Renal pelvis (tissue), 12 donors: ENCODE measurements at places on chromosomes 16 and 17.

DNA sequence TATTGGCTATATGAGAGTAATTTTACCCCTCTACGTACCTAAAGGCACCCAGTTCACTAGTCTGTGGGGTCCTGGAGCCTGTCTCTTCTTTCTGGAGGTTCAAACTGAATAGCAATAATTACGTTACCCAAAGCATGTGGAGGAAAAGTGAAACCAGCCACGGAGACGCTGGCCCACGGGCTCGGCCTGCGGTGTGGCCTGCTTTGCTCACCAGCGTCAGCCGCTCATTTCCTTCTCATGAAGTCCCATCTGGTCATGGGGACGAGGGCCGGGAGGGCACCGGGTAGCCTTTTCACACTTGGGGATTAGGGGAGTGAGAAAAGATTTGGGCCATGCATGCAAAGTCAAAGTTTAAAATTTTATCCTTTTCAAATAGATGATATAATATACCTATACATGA, 26.9 kb downstream of the ELAC2 start:
- no peak for DNase-seq

GRCh38 chr16:49019831-49020230, 261.8 kb downstream of the CBLN1 start:
- no peak for DNase-seq

DNA sequence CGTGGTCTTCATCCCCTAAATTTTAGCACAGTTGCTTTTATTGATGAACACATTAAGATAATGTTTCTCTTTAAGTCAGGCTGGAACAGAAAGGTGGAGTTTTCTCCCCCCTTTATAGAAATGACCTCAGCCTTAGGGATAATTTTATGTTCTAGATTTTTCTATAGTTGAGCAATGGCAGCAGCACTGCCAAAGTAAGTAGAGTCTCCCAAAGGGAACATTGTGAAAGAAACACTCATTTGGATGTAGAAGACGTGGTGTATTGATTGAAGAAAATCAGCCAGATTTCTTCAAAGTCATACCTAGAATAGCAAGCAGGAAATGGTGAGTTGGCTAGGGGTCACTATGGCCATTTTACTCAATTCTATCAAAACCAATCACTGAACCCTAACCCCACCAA, 122.5 kb downstream of the DNAH9 start:
- no peak for DNase-seq

- no peak for DNase-seq
Observed at GRCh38 chr16:80125677-80126076, 415.1 kb upstream of the DYNLRB2 start.

GRCh38 chr17:6779411-6779810, 3.4 kb downstream of the FBXO39 start:
- DNase-seq, result no peak

- DNase-seq, result no peak
Observed at GRCh38 chr17:2054512-2055291, at the start of gene HIC1. Gene HIC1 (plus strand): TSS chr17:2055103. CDS start chr17:2056691, 1,588 bp downstream.

DNA sequence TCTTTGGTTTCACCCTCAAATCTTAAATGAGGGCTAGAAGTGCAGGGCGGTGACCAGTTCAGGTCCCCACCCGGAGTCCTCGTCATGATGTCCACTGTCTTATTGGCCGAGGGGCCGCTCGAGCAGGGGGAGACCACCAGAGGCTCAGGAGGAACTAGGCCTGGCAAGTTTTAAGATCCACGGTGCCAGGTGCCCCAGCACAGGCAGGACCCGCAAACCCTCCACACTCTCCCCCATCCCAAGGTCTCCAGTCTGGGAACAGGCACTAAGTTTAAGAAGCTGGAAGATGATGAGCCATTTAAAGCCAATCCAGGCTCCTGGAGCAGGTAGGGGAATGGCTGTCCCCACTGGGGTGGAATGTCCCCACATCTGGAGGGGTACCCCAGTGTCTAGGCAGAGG, 4.1 kb downstream of the DLX3 start:
- no peak for DNase-seq

DNA sequence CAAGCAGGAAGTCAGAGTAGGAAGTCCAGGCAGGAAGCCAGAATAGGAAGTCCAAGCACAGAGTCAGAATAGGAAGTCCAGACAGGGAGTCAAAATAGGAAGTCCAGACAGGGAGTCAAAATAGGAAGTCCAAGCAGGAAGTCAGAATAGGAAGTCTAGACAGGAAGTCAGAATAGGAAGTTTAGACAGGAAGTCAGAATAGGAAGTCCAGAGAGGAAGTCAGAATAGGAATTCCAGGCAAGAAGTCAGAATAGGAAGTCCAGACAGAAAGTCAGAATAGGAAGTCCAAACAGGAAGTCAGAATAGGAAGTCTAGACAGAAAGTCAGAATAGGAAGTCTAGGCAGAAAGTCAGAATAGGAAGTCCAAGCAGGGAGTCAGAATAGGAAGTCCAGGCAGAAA, 105.3 kb upstream of the C16orf82 start:
- no peak for DNase-seq

GRCh38 chr16:86374603-86375130, 135.7 kb upstream of the FOXF1 start:
- DNase-seq, result no peak

DNA sequence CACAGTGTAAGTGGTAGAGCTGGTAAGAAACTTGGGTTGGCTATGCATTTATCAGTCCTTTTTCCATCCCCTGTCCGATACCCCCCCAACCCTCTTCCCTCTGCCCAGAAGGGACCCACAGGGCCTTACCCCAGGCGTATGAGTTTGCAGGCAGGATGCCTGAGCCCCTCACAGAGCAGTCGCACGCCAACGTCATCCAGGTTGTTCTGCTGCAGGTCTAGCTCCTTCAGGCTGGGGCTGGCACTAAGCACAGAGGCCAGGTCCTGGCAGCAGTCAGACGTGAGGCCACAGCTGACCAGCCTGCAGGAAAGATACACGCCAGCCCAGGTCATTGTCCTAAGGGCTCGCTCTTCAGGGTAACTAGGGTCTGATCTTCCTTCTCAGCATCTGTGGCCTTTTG, 45.0 kb downstream of the NLRP1 start:
- no peak for DNase-seq

DNA sequence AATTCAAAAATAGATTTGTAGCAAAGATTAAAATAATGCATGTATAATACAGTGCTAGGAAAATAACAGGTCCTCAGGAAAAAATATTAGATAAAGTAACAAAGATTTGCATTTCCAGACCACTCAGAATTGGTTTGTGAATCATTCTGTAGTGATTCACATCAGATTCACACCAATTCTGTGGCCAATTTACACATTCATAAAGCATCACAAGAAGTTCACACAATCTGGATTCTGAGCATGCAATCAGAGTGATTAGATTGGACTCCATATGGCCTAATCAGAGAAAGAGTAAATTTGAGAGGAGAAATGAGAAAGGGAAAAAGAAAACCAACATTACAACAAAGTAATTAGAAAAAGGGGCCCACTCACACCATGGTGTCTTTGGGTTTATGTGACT, 36.0 kb upstream of the SLC47A1 start:
- no peak for DNase-seq

GRCh38 chr17:50220811-50221210, 19.4 kb upstream of the COL1A1 start:
- DNase-seq, result no peak

GRCh38 chr17:7328840-7329373, at the start of gene NEURL4:
Gene NEURL4 (minus strand): TSS chr17:7329335. CDS start chr17:7329312, 23 bp downstream.
- DNase-seq, result no peak

DNA sequence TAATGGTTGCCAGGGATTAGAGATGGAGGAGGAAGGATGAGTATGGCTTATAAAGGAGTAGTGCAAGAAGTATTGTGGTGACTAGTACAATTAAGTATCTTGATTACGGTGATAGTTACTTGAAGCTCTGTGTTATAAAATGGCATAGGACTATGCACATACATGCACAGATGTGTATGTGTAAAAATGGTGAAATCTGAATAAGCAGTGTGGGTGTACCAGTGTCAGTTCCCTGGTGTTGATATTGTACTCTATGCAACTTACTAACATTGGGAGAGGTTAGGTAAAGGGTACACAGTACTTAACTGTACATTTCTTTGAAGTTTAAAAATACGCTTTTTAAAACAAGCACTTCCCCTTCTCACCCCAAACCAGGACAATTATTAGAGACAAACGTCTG, 48.5 kb downstream of the NSRP1 start:
- DNase-seq, result no peak

GRCh38 chr17:27904534-27905446, 11.6 kb upstream of the LYRM9 start:
- no peak for DNase-seq

GRCh38 chr16:64543441-64543840, 578.4 kb downstream of the CDH11 start:
- no peak for DNase-seq

DNA sequence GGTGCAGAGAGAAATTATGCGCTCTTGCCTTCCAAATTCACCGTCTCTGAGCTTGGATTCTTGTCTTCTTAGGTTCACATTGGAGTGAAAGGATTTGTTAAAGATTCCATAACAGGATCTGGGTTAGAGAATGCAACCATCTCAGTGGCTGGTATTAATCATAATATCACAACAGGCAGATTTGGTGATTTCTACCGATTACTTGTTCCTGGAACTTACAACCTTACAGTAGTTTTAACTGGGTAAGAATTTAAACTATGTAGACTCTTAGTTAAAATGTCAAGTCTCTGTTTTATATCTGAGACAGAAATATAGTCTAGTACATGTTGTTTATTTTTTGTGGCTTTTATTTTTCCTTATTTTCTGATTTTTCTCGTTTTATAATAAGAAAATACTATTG, 42.9 kb downstream of the CPD start:
- no peak for DNase-seq

- peak; percentile 22 for DNase-seq
Observed at GRCh38 chr16:29729116-29729521, 16.7 kb downstream of the C16orf54 start.

GRCh38 chr17:27609611-27610303, 21.2 kb upstream of the LGALS9 start:
- peak; percentile 61 for DNase-seq

DNA sequence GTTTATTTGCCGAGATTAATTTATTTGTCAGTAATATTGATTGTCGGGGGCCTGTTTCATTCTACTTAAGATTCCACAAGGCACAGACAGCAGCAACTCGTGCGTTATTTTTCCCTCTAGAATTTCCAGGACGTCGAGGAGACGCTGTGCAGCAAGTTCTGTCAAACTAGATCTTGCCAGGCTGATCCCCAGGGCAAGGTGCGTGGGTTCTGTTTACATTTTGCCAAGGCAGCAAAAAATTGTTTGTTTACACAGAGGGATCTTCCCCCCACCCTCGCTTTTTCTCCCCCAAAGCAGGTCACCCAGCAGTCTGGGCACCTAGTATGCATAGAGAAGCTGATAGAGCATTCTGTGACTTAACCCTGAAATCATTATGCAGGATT, 111.4 kb downstream of the IRX3 start:
- DNase-seq, result no peak

GRCh38 chr16:50765260-50765659, 23.4 kb downstream of the CYLD start:
- no peak for DNase-seq

DNA sequence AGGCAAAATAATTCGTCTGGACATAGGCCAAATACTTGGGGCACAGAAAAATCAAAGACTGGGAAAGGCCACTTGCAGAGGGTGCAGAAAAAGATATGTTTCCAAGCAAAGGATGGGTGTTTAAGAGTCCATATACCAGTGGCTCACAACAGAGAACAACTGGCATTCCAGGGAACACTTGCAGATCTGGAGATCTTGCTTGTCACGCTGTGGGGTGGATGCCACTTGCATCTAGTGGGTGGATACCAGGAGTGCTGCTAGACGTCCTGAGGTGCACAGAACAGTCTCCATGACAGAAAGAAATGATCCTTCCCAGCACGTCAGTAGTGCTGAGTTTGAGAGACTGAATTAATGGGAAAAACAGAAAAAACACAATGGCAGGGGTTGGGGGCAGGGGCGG, 8.4 kb downstream of the CBX8 start:
- no peak for DNase-seq

DNA sequence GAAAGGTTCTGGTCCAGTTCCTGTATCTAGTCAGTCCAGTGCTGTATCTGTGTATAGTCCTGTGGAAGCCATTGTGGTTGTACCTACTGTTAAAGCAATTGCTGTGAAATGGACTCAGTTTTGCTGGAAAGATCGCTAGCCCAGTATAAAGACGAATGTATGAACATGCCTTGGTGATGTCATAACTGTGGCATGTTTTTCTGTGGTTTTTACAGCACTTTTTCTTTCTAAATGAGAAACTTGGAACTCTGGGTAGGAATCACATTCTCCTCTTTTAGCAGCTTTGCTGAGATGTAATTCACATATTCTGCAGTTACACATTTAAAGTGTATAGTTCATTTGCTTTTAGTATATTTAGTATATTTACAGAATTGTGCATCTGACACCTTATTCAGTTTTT, 58.1 kb downstream of the MAP2K4 start:
- DNase-seq, result no peak

- no peak for DNase-seq
Observed at GRCh38 chr16:11032000-11032921, 87.9 kb downstream of the CLEC16A start.

DNA sequence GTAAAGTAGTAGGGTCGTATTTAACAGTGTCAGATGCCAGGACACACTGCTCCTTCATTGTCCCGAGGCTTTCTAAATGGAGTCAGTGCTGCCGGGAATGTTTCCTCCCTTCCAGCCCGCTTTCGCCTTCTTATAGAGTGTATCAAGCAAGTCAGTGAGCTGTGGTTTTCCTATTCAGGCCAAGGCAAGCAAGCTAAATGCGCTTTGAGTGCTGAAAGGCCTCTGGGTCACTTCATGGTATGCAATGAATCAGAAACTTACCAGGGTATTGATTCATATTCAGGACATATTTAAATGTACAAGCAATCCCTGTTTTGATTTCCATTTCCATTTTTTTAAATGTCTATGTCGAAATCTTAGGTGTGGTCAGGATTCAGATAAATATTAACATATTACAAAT, 327.9 kb upstream of the SOX9 start:
- DNase-seq, result no peak

DNA sequence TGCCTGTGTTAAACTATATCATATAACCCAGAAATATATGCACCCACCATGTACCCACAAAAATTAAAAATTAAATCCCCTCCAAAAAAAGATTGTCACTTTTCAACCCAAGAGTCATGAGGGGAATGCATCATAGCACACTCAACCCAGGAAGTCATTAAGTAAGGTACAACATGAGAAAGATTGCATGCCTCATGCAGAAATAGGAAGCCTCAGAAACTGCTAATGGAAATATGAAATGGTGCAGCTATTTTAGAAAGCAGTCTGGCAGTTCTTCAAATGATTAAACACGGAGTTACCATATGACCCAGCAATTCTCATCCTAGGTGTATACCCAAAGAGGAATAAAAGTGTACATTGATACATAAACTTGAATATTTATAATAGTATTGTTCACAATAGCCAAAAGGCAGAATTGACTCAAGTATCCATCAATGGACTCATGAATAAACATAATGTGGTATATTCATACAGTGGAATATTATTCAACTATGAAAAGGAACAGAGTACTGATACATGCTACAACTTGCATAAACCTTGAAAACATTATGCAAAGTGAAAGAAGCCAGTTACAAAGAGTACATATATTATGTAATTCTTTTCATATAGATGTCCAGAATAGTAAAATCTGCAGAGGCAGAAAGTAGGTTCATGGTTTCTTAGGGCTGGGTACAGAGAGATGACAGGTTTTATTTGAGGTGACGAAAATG, 70.4 kb downstream of the TMEM100 start:
- no peak for DNase-seq

GRCh38 chr16:68995011-68995504, 110.4 kb upstream of the HAS3 start:
- DNase-seq, result peak; percentile 15

GRCh38 chr17:76232342-76232741, 8.0 kb downstream of the RNF157 start:
- no peak for DNase-seq

- DNase-seq, result no peak
Observed at GRCh38 chr16:58329135-58329534, 34.3 kb upstream of the PRSS54 start.
